ENCODE measurements at places on chromosomes 7 and 10. TPM values are rescaled to one million over a fixed set of nuclear protein-coding genes. Genes with fewer than 3 reads are reported as not detected.

- DNase-seq = no peak
- no peak overlapping the region for H3K4me3 ChIP-seq
- H3K4me1 ChIP-seq = no peaks in the 10 kb centered on the region
- no peak overlapping the region for H3K27ac ChIP-seq
- H3K36me3 ChIP-seq = no peaks in the 10 kb centered on the region
Observed at GRCh38 chr10:1874533-1874932, 137.2 kb upstream of the ADARB2 start.

The ABCA13 gene
- total RNA-seq = not detected

GRCh38 chr10:48501787-48502771 lies 102.8 kb downstream of the ARHGAP22 start:
- peaks cover 2% of the 10 kb centered on the region for H3K4me1 ChIP-seq
- no peak overlapping the region for H3K27ac ChIP-seq
- no peaks in the 10 kb centered on the region for H3K36me3 ChIP-seq
- DNase-seq = peak; percentile 11
- H3K4me3 ChIP-seq = no peak overlapping the region

DNA sequence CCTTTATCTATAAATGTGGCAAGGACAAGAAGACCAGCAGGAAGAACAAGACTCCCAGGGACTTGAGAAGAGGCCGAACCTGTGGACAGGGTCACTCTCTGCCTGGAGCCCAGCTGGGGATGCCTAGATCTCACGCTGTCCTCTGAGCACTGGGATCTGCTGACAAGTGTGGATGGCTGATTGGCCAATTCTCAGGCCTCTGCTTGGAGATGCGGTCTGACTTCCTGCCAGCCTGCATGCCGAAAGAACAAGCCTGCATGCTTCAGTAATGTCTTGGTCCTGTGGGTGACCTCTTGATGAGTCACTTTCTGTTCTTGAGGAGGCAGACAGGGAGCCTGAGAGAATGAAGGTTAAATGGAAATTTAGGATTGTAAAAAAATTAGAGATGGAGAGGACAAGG lies 84.7 kb downstream of the TMEM178B start:
- H3K4me1 ChIP-seq = peaks cover 9% of the 10 kb centered on the region
- DNase-seq = no peak
- peaks cover 6% of the 10 kb centered on the region for H3K27me3 ChIP-seq
- H3K27ac ChIP-seq = no peak overlapping the region
- no peaks in the 10 kb centered on the region for H3K36me3 ChIP-seq
- no peak overlapping the region for H3K4me3 ChIP-seq

The MKX gene
- not detected for total RNA-seq

GRCh38 chr7:68440866-68441265 lies 1157.4 kb upstream of the AUTS2 start:
- no peak overlapping the region for H3K4me3 ChIP-seq
- DNase-seq = no peak
- no peaks in the 10 kb centered on the region for H3K27me3 ChIP-seq
- no peaks in the 10 kb centered on the region for H3K4me1 ChIP-seq
- no peaks in the 10 kb centered on the region for H3K36me3 ChIP-seq

- H3K4me3 ChIP-seq = no peak overlapping the region
- H3K36me3 ChIP-seq = no peaks in the 10 kb centered on the region
- H3K27ac ChIP-seq = no peak overlapping the region
- H3K4me1 ChIP-seq = no peaks in the 10 kb centered on the region
Observed at GRCh38 chr10:98956576-98957260, 278.9 kb downstream of the HPSE2 start.

The RBP3 gene
- total RNA-seq = not detected

- no peak overlapping the region for H3K27ac ChIP-seq
- H3K36me3 ChIP-seq = no peaks in the 10 kb centered on the region
- no peak overlapping the region for H3K4me3 ChIP-seq
- H3K27me3 ChIP-seq = no peaks in the 10 kb centered on the region
- H3K4me1 ChIP-seq = peaks cover 9% of the 10 kb centered on the region
Observed at GRCh38 chr7:43486634-43487033, 96.3 kb upstream of the STK17A start.

DNA sequence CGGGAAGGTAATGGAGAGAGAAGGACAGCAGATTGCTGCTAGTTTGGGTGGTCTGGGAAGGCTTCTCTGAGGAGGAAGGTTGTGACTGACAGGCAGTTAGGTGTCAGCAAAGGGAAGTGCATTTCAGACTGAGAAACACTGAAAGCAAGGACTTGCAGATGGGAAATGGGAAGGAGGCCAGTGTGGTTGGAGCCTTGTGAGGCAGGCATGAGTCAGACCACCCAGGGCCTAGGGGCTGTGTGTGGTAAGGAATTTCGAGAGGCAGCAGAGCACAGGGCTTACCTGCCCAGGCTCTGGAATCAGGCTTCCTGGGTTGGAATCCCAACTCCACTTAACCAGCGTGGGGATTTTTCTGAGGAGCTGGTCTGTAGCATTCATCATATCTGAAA lies 53.5 kb downstream of the NRF1 start:
- peaks cover 48% of the 10 kb centered on the region for H3K36me3 ChIP-seq
- H3K27ac ChIP-seq = no peak overlapping the region
- H3K27me3 ChIP-seq = no peaks in the 10 kb centered on the region

DNA sequence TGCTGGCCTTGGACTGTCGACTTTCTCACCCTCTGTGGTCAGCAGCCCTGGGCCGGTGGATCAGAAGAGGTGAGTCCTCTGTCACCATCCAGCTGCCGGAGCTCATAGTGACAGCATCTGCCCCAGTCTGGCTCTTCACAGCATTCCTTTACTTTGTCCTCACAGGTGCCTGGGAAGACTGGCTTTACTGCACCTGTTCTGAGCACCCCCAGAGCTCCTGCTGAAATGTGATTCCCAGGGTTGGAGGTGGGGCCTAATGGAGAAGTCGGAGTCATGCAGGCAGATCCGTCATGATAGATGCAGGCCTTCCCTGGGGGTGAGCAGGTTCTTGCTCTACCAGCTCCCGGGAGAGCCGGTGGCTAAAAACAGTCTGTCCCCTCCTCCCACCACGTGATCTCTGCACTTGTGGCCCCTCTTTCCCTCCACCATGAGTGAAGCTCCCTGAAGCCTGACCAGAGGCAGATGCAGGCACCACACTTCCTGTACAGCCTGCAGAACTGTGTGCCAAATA lies 171.5 kb downstream of the ZMYND11 start:
- peaks cover 71% of the 10 kb centered on the region for H3K4me1 ChIP-seq
- H3K27ac ChIP-seq = peak overlapping the region; percentile 90
- H3K27me3 ChIP-seq = no peaks in the 10 kb centered on the region
- H3K4me3 ChIP-seq = peak overlapping the region; percentile 61
- no peak for DNase-seq
- no peaks in the 10 kb centered on the region for H3K36me3 ChIP-seq

GRCh38 chr10:95517536-95518454 lies 43.4 kb downstream of the SORBS1 start:
- no peaks in the 10 kb centered on the region for H3K4me1 ChIP-seq
- H3K4me3 ChIP-seq = no peak overlapping the region
- peaks cover 10% of the 10 kb centered on the region for H3K27me3 ChIP-seq
- H3K27ac ChIP-seq = no peak overlapping the region
- H3K36me3 ChIP-seq = no peaks in the 10 kb centered on the region

DNA sequence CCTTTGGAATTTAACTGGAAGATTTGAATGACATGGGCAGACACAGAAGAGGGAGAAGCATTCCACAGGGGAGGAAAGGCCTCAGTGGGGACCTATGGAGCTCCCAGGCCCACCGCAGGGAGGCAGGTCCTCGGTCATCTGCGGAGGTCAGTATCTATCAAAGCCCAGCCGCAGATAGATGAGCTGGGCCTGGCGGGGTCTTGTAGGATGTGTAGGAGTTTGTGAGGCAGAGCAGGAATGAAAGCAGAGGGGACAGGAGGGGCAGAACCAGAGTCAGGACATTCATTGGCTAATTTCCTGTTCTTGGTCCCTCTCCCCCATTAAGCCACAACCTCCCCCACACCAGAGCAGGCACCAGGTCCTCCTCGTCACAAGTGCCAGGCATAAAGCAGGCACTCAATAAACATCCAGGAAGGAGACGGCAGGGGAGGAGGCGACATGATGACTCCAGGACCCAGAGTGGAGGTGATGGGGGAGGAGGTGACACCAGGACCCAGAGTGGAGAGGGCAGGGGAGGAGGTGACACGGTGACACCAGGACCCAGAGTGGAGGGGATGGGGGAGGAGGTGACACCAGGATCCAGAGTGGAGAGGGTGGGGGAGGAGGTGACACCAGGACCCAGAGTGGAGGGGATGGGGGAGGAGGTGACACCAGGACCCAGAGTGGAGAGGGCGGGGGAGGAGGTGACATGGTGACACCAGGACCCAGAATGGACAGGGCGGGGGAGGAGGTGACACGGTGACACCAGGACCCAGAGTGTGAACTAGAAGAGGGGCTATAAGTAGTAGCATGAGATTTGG lies 83.7 kb upstream of the PDGFA start:
- H3K36me3 ChIP-seq = peaks cover 17% of the 10 kb centered on the region
- H3K4me3 ChIP-seq = peak overlapping the region; percentile 70
- no peaks in the 10 kb centered on the region for H3K27me3 ChIP-seq
- peak overlapping the region; percentile 98 for H3K27ac ChIP-seq
- DNase-seq = no peak

DNA sequence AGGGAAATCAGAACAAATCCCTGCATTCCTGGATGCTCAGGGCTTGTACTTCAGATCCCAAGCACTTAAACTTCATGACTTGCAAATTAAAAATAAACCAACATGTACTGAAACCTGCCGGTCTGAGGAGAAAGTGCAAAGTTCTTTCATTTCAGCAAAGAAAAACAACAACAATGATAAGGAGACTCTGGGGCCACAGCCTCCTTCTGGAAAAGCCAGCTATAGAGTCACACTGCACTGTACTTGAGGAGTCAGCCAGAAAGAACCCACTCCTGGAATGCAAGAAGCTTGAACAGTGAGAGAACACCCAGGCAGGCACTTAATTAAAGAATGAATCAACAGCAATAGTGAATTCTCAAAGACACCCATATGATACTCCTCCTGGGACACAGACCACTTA lies 49.7 kb upstream of the TM9SF3 start:
- peaks cover 79% of the 10 kb centered on the region for H3K36me3 ChIP-seq
- no peak for DNase-seq
- peak overlapping the region; percentile 25 for H3K27ac ChIP-seq
- H3K27me3 ChIP-seq = no peaks in the 10 kb centered on the region
- H3K4me1 ChIP-seq = peaks cover 15% of the 10 kb centered on the region
- no peak overlapping the region for H3K4me3 ChIP-seq

- H3K36me3 ChIP-seq = no peaks in the 10 kb centered on the region
- no peak overlapping the region for H3K4me3 ChIP-seq
Observed at GRCh38 chr10:85420501-85421191, 945.9 kb downstream of the GRID1 start.

DNA sequence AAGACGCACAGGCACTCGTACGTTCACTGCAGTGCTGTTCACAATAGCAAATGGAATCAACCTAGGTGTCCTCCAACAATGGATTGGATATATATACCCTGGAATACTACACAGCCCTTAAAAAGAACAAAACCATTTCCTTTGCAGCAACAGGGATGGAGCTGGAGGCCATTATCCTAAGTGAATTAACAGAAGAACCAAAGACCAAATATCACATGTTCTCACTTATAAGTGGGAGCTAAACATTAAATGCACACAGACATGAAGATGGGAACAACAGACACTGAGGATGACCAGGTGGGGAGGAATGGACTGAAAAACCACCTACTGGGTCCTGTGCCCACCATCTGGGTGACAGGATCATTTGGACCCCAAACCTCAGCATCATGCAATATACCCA lies 52.0 kb upstream of the EBF3 start:
- peaks cover 3% of the 10 kb centered on the region for H3K27me3 ChIP-seq
- no peak overlapping the region for H3K27ac ChIP-seq

DNA sequence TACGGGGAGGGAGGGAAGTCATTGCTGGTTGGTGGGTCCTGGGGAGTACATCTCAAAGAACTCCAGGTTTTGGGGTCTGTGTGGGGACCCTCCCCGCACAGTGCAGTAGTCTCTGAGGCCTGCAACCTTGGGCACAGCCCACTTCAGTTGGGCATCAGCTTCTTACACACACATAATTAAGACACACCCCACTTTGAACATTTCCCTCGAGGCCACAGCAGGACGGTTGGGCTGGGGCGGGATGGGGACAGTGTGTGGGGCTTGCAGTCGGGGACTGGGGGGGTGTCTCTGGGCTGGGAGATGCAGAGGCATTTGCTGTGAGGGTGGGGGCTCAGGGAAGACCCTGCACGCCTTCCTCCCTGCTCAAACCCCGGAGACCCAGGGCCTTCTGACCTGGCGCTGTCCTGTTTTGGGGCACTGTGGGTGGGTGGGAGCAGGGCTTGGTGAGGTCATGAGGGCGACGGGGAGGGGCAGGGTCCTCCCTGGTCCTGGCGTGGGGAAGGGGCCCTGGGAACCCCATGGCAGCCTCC lies 1.3 kb downstream of the LFNG start:
- H3K4me3 ChIP-seq = peak overlapping the region; percentile 96
- H3K4me1 ChIP-seq = peaks cover 58% of the 10 kb centered on the region
- H3K36me3 ChIP-seq = peaks cover 30% of the 10 kb centered on the region
- no peak for DNase-seq

GRCh38 chr7:20021066-20021465 lies 196.1 kb downstream of the MACC1 start:
- no peak overlapping the region for H3K4me3 ChIP-seq
- H3K27ac ChIP-seq = no peak overlapping the region
- H3K4me1 ChIP-seq = peaks cover 42% of the 10 kb centered on the region
- DNase-seq = no peak
- H3K36me3 ChIP-seq = no peaks in the 10 kb centered on the region
- no peaks in the 10 kb centered on the region for H3K27me3 ChIP-seq

DNA sequence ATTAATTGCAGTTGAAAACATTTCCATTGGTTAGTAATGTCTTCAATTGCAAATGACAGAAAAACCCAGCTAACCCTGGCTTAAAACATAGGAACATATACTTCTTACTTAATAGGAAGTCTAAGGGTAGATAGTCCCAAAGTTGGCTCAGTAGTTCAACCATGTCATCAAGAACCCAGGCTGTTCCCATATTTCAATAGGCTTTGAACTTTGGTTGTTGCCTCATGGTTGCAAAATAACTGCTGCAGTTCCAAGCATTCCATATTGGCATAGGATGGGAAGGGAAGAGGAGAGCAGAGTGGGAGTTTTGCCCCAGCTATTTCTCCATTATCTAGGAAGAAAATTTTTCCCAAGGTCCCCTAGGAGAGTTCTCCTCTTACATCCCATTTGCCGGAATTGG lies 81.4 kb upstream of the EEPD1 start:
- H3K4me1 ChIP-seq = no peaks in the 10 kb centered on the region
- no peak overlapping the region for H3K4me3 ChIP-seq
- H3K27me3 ChIP-seq = peaks cover 12% of the 10 kb centered on the region
- no peaks in the 10 kb centered on the region for H3K36me3 ChIP-seq

GRCh38 chr7:107469929-107470328 lies at the start of gene GPR22:
Gene GPR22 (plus strand): TSS chr7:107470057. CDS start chr7:107474061, 4,004 bp downstream.
- no peaks in the 10 kb centered on the region for H3K27me3 ChIP-seq
- no peak within 1 kb of the TSS for H3K4me3 ChIP-seq

The LRRTM3 gene
- total RNA-seq = not detected

DNA sequence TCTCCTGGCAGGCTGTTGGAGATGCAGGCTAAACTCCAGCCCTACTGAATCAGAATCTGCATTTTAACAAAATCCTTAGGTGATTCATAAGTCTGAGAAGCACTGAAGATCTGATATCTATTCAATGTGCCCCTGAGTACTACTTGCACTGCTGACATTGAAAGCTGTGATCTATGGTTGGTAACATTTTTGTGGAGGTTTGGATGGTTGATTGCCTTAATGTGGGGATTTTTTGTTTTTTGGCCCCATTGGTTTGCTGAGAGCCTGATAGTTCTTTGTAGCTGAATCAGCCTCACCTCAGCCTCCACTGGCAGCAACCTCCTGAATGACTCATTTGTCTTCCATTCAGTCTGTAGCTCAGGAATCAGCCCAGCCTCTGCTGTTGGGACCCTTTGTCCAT lies 14.7 kb upstream of the LRRN3 start:
- H3K27me3 ChIP-seq = no peaks in the 10 kb centered on the region
- no peak overlapping the region for H3K27ac ChIP-seq
- DNase-seq = no peak

Measured in activated B cell treated with CpG ODN at 0.5 μM for 24 hours (primary cell).